ENCODE measurements at places on chromosomes 6 and 20.

GRCh38 chr6:131182991-131183425, 47.7 kb downstream of the AKAP7 start:
- no peak for DNase-seq

GRCh38 chr20:44231713-44232468, 15.2 kb upstream of the GDAP1L1 start:
- DNase-seq = no peak

DNA sequence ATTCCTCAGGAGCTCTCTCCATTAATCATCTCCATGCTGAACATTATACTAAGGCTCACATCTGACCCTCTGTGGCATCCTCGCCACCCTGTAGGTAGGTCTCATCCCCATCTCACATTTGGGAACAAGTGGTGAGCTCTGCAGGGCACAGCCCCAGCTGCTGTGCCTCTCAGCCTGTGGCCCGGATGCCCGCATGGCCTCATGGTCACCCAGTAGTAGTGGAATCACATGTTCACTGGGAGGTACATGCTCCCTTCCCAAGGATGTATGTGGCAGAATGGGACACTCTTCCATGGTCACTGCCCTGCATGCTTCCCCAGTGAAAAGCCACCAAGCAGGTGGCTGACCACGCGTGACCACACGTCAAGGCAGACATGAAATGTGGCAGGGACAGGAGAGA, 26.3 kb upstream of the APMAP start:
- no peak for DNase-seq

DNA sequence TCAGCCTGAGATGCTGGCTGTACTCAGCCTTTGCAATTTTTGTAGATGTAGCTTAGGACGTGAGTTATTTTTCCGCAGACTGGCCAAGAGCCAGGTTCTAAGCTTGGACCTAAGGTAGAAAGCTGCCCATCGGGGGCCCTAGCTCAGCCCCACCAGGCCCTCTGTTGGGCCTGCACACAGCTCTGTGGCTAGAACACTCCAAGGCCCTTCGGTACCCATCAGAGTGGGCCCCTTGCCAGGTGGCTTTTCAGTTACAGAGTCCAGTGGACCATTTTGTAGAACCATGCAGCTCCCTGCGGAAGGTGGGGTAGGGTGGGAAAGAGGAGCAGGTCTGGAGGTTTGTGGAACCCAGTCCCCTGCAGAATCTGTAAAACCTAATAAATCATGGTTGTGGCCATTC, 22.6 kb downstream of the UCKL1 start:
- DNase-seq = no peak

DNA sequence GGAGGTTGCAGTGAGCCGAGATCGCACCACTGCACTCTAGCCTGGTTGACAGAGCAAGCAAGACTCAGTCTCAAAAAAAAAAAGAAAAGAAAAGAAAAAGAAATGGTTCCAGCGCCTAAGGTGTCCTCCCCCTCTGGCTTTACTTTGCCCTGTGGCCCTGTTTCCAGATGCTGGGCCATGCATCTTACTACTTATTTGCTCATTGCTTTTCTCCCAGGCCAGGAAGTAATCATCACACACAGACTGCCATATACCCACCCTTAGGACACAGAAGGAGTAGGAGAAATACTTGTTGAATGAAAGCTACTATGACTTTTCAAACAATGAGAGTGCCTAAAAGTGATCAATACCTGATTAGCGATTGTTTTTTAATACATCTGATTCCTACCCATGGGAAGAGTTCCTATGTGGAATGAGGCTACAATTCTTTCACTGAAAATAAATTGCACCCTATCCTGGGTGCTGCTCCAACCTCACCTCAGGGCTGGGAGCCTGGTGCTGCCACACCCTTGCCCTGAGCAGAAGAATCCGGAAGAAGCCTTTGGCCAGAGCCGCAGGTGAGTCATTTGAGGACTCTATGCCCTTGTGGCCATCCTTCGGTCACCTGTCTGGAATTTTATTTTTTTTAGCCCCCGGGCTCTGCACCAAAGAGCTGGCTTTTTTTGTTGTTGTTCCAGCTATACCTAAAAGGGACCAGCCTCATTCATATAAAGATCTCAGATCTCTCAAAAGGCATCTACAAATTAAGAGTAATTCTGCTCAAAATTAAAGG, 22.7 kb upstream of the TFAP2C start:
- no peak for DNase-seq

- DNase-seq = no peak
Observed at GRCh38 chr6:53258774-53259155, 90.0 kb downstream of the ELOVL5 start.

- no peak for DNase-seq
Observed at GRCh38 chr6:112626468-112627082, 279.4 kb downstream of the RFPL4B start.

GRCh38 chr20:34953960-34954359, 1.6 kb downstream of the GSS start:
- DNase-seq = no peak

DNA sequence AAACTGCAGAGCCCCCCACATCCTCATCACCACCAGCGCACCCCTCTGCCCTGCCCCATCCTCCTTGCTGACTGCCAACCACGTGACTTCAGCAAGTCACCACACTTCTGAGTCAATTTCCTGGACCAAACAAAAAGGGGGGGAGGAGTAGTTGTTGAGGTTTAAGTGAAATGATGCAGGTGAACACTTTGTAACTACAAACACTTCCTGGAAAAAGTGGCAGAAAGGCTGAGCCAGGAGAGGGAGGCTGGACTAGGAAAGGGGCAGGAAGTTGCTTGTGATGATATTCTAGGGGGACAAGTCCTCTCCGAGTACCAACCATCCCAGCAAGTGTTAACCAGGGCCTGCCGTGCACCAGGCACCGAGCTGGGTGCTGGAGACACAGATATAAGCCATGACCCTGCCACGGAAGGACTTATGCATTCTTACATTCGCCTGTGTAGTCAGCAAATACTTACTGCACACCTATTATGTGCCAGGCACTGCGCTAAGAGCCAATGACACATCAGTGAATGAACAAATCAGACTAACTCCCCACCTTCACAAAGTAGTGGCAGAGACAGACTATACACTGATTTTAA, 67.3 kb downstream of the PREX1 start:
- DNase-seq = peak; percentile 32

DNA sequence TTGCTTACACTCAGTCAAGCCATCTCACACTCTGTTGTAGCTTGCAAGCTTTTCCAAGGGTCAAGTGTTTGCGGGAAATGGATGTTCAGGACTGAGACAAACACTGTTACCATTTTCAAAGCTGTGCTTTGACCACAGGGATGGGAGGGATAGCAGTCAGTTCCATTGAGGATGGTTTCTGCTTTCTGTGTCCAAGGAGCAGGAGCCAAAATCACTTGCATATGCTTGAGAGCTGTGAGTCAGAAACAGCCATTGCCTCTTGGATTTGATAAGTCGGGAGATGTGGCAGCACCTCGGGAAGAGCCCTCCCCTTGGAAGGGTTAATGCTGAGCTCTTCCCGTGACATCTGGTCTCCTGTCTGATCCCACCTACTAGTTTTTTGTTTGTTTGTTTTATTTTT, 85.2 kb downstream of the TCP11 start:
- no peak for DNase-seq

DNA sequence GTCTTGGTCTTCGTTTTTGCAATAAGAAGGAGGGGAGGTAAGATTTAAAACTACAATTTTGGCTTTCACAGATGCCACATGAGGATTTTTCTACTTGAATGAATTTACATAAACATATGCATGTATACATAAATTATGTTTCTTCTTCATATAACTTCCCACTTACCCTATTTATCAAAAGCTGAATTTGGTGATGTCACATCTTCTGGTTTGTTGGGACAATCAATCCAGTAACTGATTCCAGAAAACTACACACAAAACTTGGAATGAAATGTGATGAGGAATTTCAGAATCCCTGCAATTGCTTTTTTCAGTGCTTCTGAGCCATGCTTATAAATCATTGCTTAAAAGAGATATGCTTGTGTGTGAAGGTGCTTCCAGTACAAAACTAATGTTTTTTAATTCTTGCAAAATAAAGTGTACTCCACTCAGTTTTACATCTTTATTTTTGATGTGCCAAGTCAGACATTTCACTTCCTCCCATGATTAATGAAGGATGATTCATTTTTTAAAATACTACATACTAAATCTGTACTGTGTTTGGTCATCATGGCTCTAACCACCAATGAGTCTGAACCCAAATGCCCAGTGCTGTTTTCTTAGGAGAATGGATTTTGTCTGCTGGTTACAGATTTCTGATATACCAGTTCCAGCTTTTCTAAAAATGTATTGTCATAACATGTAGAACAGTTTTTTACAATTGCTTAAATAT, 32.1 kb upstream of the RIN2 start:
- no peak for DNase-seq

DNA sequence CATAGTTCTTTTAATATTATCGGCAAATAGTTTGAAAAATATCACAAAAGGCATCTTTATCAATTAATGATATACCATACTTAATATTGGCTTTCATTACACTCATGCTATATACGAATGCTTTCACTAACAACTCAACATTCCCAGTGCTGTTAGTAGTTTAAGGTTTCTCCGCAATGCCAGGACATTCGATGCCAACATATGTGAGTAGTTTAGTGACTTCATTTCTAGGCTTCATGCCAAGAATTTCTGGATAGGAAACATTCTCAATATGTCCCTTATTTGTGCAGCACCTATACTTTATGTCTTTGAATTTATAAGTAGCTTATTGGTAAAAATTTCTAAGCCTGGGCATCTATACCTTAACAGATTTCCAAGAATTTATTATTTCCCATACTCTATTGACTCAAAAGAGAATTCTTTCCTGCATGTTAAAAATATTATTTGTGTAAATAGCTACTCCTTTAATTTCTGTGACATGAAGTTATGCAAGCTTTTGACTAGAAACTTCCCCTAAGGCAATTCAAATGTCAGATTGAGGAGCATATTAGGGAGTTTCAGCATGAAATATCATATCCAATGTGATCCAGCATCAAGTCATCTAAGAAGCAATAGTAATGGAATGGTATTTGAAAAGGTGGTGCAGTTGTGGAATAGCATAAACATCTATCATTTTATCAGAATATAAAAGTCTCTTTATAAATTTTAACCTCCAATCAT, 236.0 kb upstream of the STXBP5 start:
- DNase-seq = no peak

DNA sequence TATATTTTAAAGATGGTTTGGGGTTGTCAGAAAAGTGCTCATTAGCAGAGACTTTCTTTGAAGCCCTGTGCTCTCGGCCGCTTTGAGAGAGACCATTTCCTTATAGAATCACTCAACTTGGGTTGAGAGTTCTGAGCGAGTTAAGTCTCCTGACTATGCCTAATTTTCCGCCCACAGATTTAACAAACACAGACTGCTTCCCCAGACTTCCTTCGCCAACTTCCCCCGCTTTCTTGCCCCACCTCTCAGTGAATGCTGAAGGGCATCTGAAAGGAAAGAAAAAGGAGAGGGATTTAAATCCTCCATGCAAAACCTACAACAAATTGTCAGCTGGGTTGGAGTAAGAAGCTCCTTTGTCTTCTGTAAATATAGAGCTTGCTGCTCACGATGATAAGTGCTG, 224.0 kb downstream of the EYA2 start:
- DNase-seq = no peak

DNA sequence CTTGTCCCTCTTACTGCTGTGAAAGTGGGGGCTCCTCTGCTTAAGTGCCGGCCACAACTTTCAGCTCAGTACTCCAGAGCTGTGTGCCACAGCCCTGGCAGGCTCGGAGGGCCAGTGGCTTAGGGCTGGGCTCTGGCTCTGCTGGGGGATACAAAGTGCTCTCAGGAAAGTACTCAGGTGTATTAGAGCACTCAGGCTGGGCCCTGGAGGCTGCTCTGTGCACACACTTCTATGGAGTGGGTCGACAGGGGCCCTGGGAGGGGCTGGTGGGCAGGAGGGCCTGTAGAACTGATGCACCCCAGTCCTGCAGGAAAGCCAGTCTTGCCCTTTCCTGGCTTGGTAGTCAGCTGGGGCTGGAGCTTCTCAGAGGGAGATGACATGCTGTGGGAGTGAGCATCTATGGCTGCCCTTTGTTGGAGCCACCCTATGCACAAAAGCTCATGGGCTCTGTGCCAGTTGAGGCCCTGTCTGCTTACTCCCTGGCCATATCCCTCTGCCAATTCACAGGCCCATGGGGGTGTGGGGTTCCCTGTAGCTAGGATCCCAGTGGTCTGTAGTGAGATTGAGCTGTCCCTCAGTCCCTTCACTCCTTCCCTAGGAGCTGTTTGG, 22.0 kb downstream of the CENPW start:
- no peak for DNase-seq

DNA sequence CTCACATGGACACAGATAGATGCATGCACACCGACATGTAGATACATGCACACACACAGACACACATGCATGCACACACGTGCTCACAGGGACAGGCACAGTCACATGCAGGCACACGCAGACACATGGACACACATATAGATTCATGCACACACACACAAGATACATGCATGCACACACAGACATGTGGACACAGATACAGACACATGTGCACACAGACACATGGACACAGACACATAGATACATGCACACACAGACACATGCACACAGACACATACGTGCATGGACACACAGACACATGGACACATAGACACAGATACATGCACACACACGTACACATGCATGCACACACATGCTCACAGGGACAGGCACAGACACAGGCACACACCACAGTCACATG, 19.8 kb downstream of the SYNDIG1 start:
- DNase-seq = no peak

DNA sequence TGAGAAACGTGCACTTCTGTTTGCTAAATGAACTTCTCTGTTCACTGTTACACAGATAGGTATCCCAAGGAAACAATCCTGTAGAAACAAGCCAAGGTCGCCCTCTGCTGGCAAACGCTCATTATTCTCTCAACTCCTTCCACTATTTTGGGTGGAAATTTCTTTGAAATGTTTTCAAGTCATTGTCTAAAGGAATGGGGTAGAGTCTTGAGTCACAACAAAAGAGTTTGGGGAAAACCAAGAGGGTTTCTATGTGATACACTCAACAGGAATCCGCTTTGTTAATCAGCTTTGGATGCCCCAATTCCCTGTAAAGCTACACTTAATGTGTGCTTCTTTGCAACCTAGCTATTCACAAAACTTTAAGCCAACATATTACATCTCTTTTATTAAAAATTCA, 4.6 kb upstream of the RAE1 start:
- no peak for DNase-seq

DNA sequence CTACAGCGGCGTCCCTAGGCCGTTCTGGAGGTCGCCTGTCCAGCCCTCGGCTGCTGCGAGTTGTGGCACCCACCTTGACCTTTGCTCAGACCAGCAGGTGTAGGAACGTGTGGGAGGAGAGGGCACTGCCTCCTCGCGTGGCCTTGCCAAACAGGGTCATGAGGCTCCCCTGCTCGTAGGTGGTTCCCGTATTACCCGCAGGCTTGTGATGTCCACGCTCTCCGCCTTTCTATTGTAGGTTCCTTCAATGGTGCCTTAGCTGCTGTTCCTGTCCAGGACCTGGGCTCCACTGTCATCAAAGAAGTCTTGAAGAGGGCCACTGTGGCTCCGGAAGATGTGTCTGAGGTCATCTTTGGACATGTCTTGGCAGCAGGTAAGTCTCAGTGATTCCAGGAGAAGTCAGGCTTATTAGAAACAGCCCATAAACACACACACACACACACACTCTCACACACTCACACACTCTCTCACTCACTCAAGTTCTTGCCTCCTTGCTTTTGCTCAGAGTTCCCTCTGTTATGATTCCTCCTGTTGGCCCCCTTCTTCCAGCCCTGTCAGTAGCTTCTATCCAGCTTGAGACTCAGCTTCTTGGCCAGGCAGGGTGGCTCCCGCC, 942 bp downstream of the ACAT2 start:
- no peak for DNase-seq

Measured in stimulated activated CD4-positive, alpha-beta T cell treated with anti-CD3 and anti-CD28 coated beads, Interleukin-1b, Interleukin-23, amount 100 ng/mL, for 1 hour (primary cell).